ENCODE measurements at places on chromosomes 16 and 17.

GRCh38 chr16:3689731-3690130 is 27.6 kb downstream of the TRAP1 start:
- no peak for DNase-seq

- no peak for DNase-seq
Measured at GRCh38 chr16:15996432-15997109, 47.2 kb downstream of the ABCC1 start.

- DNase-seq = no peak
Measured at GRCh38 chr17:59367657-59368045, 36.2 kb downstream of the YPEL2 start.

DNA sequence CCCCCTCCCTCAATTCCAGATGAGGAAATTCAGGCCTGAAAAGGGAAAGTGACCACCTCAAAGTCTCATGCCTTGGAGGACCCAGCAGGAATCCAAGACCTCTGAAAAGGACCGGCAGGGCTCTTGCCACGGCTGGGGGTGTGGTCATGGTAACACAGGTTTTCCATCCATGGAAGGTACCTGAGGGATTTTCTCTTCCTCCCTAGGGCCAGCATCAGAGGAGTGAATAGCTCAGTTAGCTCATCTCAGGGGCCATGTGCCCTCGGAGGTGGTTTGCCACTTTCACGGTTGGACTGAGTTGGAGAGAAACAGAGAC is 1.3 kb downstream of the CIITA start:
- no peak for DNase-seq

GRCh38 chr16:18984435-18985005 is 786 bp downstream of the TMC7 start:
- no peak for DNase-seq

GRCh38 chr17:64243340-64243739 is 19.7 kb downstream of the TEX2 start:
- no peak for DNase-seq

GRCh38 chr16:78715673-78716072 is 616.2 kb downstream of the WWOX start:
- no peak for DNase-seq

- DNase-seq = no peak
Measured at GRCh38 chr17:75614006-75614405, 19.2 kb upstream of the SMIM5 start.

- DNase-seq = no peak
Measured at GRCh38 chr17:917391-917811, 62.2 kb downstream of the NXN start.

DNA sequence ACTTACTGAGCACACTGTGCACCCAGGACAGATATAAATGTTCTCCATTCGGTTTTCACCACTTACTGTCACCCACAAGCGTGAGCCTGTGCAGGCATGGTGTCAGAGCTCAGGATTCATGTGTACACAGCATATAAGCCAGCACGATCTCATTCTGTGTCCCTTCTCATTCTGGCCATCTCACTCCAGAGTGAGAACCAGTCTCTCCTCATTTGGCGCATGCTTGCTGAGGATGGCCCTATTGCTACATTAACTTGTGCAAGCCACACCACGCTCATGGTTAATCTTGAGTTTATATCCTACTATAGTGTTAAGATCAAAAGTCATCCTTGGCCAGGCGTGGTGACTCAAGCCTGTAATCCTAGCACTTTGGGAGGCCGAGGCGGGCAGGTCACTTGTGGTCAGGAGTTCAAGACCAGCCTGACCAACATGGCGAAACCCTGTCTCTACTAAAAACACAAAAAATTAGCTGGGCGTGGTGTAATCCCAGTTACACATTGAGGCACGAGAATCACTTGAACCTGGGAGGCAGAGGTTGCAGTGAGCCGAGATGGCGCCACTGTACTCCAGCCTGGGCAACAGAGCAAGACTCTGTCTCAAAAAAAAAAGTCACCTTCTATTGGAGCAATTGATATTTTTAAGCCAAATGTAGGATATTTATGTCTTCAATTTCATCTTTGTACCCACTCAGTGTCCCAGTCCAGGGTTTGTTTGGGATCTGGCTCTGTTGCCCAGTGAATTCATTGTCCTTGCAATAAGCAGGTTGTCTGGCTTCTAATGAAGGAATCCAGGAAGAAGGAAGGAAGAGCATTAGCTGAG is 20.9 kb downstream of the SOCS1 start:
- no peak for DNase-seq
